Upper lobe of left lung (tissue), 6 donors: ENCODE measurements at places on chromosomes 12 and 14.

GRCh38 chr14:77554816-77555599 is 56.4 kb upstream of the ISM2 start:
- DNase-seq: no peak

DNA sequence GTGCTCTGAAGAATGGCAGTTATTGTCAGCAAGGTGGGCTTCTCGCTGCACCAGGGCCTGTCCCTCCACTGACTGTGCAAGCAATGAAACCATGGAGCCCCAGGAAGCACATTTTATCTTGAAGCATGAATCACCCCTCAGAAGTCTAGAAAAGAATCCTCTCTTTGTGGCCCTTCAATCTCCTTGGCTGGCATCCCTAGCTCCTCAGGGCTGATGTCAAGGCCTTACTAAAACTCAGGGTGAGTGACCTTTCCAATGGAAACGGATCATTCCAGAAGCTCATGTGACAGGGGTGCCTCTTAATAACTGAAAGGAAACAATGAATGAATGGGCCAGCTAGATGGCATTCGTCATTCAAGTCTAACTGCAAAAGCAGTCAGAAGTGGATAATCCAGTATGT is 22.3 kb upstream of the PLEKHH1 start:
- no peak for DNase-seq

GRCh38 chr12:110992909-110993308 is 72.5 kb upstream of the MYL2 start:
- DNase-seq: no peak

DNA sequence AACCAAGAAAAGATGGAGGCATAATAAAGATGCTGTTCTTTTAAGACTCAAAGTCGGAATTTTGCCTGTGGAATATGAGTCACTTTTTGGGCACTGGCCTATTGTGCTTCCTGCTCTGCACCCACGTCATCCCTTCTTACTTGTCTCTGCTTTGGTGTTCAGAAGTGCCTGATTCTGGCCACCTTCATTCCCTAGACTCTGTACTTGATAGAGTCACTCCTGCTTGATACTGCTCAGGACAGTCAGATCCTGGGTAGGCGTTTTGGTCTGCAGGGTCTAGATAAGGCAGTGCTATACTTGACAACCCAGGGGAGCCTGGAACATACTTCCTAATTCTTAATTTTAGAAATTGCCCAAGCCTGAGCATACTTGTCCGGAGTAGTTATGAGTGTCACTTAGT is 1.9 kb downstream of the LRRK2 start:
- DNase-seq: no peak

GRCh38 chr14:75307700-75308379 is 29.2 kb downstream of the FOS start:
- peak; percentile 37 for DNase-seq

DNA sequence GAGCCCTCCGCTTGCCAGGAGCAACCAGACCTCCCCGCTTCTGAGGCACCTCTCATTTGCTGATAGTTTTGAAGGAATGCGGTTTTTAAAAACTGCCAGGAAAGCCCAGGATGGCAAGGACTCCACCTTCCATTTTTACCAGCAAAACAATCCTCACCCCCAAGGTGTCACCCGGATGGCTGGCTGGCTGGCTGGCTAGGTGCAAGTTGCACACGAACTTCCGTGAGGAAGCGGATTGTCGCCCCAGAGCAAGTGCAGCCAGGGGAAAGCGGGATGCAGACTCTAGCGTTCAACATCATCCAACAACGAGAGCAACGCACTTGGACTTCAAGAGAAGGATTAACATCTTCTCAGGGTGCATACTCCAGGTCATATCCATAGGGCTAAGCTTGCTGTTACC is 125.4 kb downstream of the RIMBP2 start:
- DNase-seq: no peak

DNA sequence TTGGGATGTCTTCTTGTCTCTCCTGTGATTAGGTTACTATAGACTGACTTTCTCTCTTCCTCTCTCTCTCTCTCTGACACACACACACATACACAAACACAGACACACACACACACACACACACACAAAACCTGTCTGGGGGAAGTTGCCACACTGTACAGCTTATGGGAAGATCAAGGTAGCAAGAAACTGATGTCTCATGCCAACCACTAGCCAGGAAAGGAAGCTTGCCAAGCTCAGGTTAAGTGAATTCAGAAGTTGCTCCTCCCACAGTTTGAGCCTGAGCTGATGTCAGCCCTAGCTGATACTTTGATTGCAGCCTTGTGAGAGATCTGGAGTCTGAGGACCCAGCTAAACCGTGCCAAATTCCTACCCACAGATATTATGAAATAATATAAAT is 67.1 kb downstream of the PPFIA2 start:
- no peak for DNase-seq

- DNase-seq: peak; percentile 78
These were observed 15.8 kb downstream of the NOC4L start for GRCh38 chr12:132160016-132160415.

DNA sequence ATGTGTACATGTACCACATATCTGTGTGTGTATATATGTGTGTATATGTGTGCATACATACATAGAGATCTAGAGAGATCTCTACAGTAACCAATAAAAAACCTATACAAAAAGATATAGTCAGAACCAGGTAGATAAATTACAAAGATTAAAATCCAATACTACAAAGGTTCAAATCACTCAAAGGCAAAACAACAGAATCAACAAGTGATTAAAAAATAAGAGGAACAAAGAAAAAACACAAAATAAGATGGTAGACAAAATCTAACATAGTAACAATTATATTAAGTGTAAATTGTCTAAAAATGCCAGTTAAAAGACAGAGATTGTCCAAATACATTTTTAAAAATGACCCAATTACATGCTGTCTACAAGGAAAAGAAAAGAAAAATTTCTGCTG is 83.6 kb downstream of the R3HDM2 start:
- DNase-seq: no peak

DNA sequence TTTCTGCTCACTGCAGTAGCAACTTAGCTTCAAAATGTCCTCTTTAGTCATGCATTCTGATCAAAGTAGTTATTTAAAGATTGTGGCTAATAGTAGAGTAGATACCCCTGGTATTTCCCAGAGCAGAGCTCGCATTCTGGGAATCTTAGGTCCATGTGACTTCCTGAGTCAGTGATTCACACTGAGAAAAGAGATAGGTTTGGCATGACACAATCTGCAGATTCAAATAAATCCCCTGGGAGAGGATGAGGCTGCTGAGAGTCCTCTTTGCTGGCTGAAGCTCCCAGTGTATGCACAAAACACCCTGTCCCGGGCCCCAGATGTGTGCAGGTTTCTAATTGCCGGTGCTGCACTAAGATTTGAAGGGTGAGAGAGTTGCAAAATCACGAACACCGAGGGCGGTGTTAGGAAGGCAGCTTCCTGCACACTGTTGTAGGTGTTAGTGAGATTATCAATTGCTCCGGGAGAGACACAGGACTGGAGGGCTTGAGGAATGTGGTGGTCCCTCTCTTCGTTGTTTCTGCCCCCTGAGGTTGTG is 233.2 kb downstream of the NRXN3 start:
- DNase-seq: no peak

DNA sequence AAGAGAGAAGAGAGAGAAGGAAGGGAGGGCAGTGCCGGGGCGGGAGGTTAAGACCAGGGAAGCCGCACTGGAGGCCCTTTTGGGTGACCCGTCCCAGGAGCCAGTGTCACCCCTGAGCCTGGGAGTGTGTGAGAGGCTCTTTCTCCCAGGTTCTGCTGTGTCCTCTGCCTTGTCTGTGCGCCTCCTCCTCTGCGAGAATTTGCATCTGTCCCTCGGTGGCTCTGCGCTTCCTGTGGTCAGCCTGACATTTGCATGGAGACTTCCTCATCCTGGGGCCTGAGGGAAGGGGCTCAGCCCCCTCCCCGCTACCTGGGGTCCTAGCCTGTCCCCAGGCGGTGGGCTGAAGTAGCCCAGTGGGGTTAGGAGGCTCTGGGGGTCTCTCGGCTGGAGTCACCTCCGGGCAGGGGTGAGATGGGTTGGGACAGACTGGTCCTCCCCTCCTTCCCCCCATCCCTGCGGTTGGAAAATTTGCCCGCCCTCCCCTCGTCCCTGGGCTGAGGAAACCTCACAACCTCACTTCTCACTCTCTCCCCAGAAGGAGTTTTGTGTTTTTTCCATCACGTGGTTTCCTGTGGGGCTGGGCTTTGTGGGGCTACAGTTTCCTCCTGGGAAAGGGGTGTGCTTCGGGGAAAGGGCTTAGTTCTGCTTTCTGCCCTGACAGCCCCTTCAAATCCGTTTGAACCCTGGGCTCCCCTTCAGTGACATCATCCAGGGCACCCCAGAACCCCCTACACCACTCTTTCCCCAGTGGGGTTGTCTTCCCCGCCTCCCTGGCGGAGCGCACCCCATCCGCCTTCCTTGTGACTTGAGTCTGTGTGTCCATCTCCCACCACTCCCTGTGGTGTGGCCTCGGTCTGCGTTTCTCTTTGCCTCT is 2.5 kb downstream of the PTPN6 start:
- peak; percentile 75 for DNase-seq

GRCh38 chr14:86450085-86450484 is 920.1 kb downstream of the FLRT2 start:
- DNase-seq: no peak

GRCh38 chr14:94636744-94637412 is 24.7 kb downstream of the SERPINA3 start:
- DNase-seq: no peak

GRCh38 chr14:71311061-71311460 is 403.8 kb downstream of the PCNX1 start:
- DNase-seq: no peak

DNA sequence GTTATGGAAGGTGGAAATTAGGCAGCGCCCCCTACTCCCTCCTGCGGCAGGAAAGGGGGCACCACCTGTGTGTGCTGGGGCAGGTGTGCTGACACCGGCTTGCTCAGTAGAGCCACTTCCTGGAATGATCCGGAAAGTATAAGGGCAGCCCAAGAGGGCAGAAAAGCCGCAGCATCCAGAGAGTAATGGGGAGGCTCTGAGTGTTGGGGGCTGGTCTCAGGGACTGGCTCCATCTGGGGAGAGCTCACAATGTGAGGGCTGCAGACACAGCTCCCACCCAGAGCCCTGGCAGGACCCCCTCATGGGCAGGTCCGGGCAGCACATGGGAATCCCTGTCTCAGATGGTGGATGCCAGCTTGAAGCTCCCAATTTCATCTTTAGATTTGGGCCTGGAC is 187.6 kb upstream of the C14orf180 start:
- DNase-seq: no peak

GRCh38 chr12:99833397-99833796 is 151.3 kb downstream of the ANKS1B start:
- no peak for DNase-seq

DNA sequence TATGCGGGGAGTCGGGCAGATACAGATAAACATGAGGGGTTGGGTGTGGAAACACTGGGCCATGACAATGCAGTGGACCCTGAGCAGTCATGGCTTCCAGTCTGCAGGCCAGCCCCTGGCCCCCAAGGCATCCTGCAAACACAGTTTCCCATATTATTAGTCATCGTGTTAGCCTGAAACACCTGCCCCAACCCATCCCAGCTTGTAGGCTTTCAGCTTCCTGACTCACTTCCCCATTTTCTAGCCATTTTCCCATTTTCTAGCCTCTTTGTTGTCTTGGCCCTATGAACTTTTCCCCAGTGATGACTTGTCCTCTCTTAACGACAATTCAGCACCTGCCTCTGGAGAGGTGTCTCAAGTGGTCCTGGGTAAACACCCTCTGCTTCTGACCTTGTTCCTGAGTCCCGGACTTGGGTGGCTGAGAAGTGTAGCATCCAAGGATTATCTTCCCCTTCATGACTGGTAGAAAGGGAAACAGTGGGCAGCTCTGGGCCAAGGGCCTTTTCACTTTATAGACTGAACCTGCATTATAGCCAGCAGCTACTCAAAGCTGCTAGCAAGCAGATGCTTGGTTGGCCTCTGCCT is 4.3 kb upstream of the PGF start:
- no peak for DNase-seq

DNA sequence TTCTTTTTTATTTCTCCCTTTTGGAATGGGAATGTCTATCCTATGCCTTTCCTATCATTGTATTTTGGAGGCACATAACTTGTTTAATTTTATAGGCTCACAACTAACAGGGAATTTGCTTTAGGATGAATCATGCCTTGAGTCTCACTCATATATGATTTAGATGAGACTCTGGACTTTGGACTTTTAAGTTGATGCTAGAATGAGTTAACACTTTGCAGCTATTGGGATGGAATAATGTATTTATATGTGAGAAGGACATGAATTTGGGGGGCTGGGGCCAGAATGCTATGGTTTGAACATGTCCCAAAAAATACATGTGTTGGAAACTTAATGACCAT is 365.3 kb downstream of the ZFP36L1 start:
- no peak for DNase-seq

GRCh38 chr14:76262641-76263040 is 110.9 kb downstream of the GPATCH2L start:
- DNase-seq: no peak

- DNase-seq: no peak
These were observed 16.5 kb upstream of the LUM start for GRCh38 chr12:91127751-91128150.

GRCh38 chr14:89973234-89973823 is 17.6 kb downstream of the TDP1 start:
- DNase-seq: peak; percentile 66

DNA sequence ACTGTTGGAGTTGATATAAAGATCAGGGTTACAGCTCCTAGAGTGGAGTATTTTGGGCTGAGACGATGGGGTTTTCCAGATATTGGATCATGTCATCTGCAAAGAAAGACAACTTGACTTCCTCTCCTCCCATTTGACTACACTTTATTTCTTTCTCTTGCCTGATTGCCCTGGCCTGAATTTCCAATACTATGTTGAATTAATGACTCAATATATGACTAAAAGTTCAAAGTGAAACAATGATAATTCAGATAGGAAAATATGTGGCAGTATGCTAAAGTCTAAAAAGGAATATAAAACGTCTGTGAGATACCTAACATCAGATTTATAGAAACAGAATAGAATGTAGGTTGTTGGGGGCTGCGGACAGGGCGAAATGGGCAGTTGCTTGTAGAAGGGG is 72.2 kb downstream of the BHLHE41 start:
- DNase-seq: no peak

GRCh38 chr12:14272956-14273912 is 92.2 kb upstream of the ATF7IP start:
- no peak for DNase-seq
